ENCODE measurements at places on chromosomes 2 and 18. TPM values are rescaled to one million over a fixed set of nuclear protein-coding genes. Genes with fewer than 3 reads are reported as not detected.

PLCL1 gene
- total RNA-seq: 0.33 TPM

CCDC141 gene
- total RNA-seq: not detected

DOK1 gene
- total RNA-seq: 4.0 TPM

CD226 gene
- 0.93 TPM for total RNA-seq

Measured in melanocyte of skin (primary cell).